ENCODE measurements at places on chromosomes 13 and 19. TPM values are rescaled to one million over a fixed set of nuclear protein-coding genes. Genes with fewer than 3 reads are reported as not detected.

SIGLEC9 gene
- 0.15 TPM for total RNA-seq

DNA sequence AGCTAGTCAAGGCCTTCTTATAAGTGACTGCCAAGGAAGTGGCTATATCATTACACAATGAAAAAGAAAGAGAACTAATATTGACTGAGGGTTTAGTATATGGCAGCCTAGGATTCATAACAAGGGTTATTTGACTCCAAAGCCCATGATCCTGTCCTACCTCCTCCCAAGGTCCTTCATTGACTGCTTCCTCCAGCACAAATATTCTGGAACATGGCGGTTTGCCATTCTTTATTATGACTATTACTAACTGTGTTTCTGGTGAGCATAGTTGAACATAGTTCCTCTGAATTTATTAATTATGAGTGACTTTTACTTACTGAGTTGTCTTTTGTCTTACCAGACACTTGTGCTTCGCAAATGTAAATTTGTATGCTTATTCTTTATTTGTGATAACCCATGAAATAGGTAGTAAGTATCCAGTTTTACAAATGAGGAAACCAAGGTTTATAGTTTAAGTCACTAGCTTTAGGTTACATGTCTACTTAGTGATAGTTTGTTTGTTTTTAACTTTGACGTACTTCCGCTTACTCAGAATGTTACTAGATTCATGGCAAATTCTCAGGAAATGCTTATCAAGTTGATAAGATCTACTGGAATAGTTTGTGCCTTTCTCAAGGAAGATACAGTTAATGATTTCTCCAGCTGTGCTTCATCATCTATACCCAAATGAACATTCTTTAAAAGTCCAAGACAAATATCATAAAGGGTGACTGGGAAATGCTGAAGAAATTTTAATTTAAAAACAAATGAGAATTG, 15.5 kb upstream of the DCLK1 start:
- no peaks in the 10 kb centered on the region for H3K36me3 ChIP-seq
- no peaks in the 10 kb centered on the region for H3K27me3 ChIP-seq
- H3K27ac ChIP-seq = no peak overlapping the region
- H3K4me3 ChIP-seq = no peak overlapping the region

- no peak for ATAC-seq
- no peak overlapping the region for H3K27ac ChIP-seq
- no peak overlapping the region for H3K4me3 ChIP-seq
- H3K36me3 ChIP-seq = no peaks in the 10 kb centered on the region
- H3K4me1 ChIP-seq = no peaks in the 10 kb centered on the region
Observed at GRCh38 chr13:55654243-55654642, 1486.5 kb upstream of the PRR20A start.

DMKN gene
- total RNA-seq = 1.7 TPM

DNA sequence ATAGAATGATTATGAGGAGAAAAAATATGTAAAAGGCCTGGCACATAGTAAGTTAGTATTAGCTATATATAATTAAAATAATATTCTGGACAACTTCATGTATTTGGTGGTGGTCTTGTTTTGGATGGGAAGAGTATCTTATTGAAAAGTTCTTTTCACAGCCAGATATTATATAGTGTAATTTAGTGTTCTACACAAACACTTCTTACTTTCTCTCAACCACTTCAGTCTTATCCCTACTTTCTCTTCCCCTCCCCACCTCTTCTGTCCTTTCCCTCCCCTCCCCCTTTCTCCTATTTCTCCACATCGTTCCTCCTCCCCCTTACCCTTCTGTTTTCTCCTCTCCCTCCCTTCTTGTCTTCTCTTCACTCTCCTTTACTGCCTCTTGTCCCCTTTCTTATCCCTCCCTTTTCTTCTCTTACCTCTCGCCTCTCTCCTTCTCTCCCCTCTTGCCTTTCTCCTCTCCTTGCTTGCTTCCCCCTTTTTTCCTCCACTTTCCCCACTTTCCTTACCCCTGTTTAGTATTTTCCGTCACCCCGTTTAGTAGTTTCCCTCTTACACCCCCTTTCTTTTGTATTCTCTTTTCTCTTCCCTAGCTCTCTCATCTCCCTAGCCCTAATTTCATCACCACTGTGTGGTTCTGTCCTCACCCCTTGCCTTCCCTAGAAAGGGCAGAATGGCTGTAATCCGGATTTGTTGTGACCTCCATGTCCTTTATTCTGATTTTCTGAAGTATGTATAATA, 107.2 kb upstream of the MLNR start:
- H3K4me3 ChIP-seq = peak overlapping the region; percentile 63
- H3K36me3 ChIP-seq = peaks cover 42% of the 10 kb centered on the region
- no peak for ATAC-seq
- peaks cover 17% of the 10 kb centered on the region for H3K4me1 ChIP-seq
- H3K27me3 ChIP-seq = no peaks in the 10 kb centered on the region
- peak overlapping the region; percentile 64 for H3K27ac ChIP-seq

- H3K36me3 ChIP-seq = peaks cover 15% of the 10 kb centered on the region
- H3K4me1 ChIP-seq = no peaks in the 10 kb centered on the region
- H3K27me3 ChIP-seq = no peaks in the 10 kb centered on the region
- no peak overlapping the region for H3K27ac ChIP-seq
Observed at GRCh38 chr19:1151917-1152587, 22.0 kb downstream of the SBNO2 start.

DNA sequence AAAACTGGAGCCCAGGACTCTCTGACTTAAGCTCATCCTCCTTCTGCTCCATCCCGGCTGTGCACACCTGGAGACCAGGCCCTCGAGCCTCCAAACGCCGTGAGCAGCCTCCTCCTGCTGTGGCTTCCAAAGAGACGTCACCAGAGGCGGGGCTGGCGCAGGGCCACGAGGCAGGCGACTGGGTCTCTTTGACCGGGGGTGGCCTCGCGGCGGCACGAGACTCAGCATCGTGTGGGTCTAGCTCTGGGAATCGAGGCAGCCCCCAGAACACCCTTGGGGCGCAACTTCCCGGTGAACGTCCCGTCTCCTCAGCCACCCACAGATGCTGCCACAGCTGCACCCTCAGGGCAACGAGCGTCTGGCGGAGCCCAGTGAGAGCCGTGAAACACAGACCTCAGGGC, 22.8 kb downstream of the RASA3 start:
- H3K27me3 ChIP-seq = no peaks in the 10 kb centered on the region
- H3K36me3 ChIP-seq = peaks cover 29% of the 10 kb centered on the region
- peak overlapping the region; percentile 94 for H3K4me3 ChIP-seq

- H3K36me3 ChIP-seq = no peaks in the 10 kb centered on the region
- H3K4me1 ChIP-seq = no peaks in the 10 kb centered on the region
- no peak for ATAC-seq
- H3K4me3 ChIP-seq = no peak overlapping the region
- H3K27me3 ChIP-seq = no peaks in the 10 kb centered on the region
- H3K27ac ChIP-seq = no peak overlapping the region
Observed at GRCh38 chr13:56515441-56515840, 625.3 kb upstream of the PRR20A start.

- no peak overlapping the region for H3K4me3 ChIP-seq
- H3K27ac ChIP-seq = no peak overlapping the region
- no peaks in the 10 kb centered on the region for H3K36me3 ChIP-seq
- ATAC-seq = no peak
- no peaks in the 10 kb centered on the region for H3K27me3 ChIP-seq
- no peaks in the 10 kb centered on the region for H3K4me1 ChIP-seq
Observed at GRCh38 chr19:29897466-29897865, 44.6 kb upstream of the URI1 start.

DNA sequence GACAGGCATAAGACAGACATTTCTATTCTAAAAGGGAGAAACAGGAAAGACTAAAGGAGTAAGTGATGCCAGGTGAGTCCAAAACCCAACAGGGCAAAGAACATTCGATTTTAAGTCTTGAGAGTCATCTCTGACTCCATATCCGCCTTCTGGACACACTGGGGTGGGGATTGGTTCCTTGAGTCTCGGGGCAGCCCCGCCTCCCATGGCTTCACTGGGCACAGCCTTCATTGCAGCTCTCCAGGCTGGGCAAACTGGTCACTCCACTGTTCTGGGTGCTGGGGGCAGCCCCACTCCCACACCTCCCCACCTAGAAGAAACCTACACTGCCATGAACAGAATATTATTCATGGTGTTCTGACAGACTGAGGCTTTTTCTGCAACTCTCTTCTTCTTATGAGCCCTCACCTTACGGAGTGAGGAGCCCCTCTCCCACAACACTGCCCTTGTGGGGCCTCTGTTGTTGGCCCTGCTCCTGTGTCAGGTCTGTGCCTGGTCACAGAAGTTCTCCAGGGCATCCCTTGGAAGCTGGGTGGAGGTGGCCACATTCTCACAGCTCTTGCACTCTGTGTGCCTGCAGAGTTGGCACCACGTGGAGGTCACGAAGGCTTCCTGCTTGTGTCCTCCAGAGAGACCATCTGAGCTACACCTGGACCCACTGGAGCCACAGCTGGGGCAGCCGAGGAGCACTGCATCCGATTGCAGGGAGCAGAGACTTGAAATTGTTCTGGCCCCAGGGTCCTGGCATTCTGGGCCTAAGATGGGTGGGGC, 95.4 kb downstream of the COL4A2 start:
- ATAC-seq = no peak
- H3K4me1 ChIP-seq = peaks cover 3% of the 10 kb centered on the region
- H3K36me3 ChIP-seq = no peaks in the 10 kb centered on the region
- H3K27me3 ChIP-seq = peaks cover 65% of the 10 kb centered on the region
- no peak overlapping the region for H3K27ac ChIP-seq

- H3K4me3 ChIP-seq = no peak overlapping the region
- no peaks in the 10 kb centered on the region for H3K36me3 ChIP-seq
- peaks cover 5% of the 10 kb centered on the region for H3K4me1 ChIP-seq
- ATAC-seq = no peak
- H3K27me3 ChIP-seq = peaks cover 12% of the 10 kb centered on the region
Observed at GRCh38 chr13:31081316-31081715, 80.4 kb downstream of the HSPH1 start.

ZBTB32 gene
- total RNA-seq = 138 TPM

SMIM44 gene
- not detected for total RNA-seq

SERP2 gene
- not detected for total RNA-seq

- H3K36me3 ChIP-seq = no peaks in the 10 kb centered on the region
- H3K27me3 ChIP-seq = peaks cover 5% of the 10 kb centered on the region
- H3K4me3 ChIP-seq = no peak overlapping the region
- H3K27ac ChIP-seq = no peak overlapping the region
Observed at GRCh38 chr13:44011036-44011435, 131.3 kb downstream of the LACC1 start.

GRCh38 chr19:41355802-41356201, 2.1 kb upstream of the TGFB1 start:
- H3K4me3 ChIP-seq = peak overlapping the region; percentile 76
- ATAC-seq = no peak
- H3K4me1 ChIP-seq = peaks cover 40% of the 10 kb centered on the region
- peak overlapping the region; percentile 94 for H3K27ac ChIP-seq
- H3K36me3 ChIP-seq = peaks cover 29% of the 10 kb centered on the region
- no peaks in the 10 kb centered on the region for H3K27me3 ChIP-seq

- H3K4me3 ChIP-seq = peak overlapping the region; percentile 80
- H3K27ac ChIP-seq = peak overlapping the region; percentile 95
- peak; percentile 88 for ATAC-seq
- H3K36me3 ChIP-seq = peaks cover 5% of the 10 kb centered on the region
- peaks cover 10% of the 10 kb centered on the region for H3K27me3 ChIP-seq
- peaks cover 15% of the 10 kb centered on the region for H3K4me1 ChIP-seq
Observed at GRCh38 chr19:41225238-41226052, 6.4 kb downstream of the AXL start.

- H3K4me1 ChIP-seq = peaks cover 10% of the 10 kb centered on the region
- no peak for ATAC-seq
- H3K4me3 ChIP-seq = peak overlapping the region; percentile 84
- no peaks in the 10 kb centered on the region for H3K27me3 ChIP-seq
Observed at GRCh38 chr19:17468302-17469091, 1.8 kb upstream of the SLC27A1 start.

DNA sequence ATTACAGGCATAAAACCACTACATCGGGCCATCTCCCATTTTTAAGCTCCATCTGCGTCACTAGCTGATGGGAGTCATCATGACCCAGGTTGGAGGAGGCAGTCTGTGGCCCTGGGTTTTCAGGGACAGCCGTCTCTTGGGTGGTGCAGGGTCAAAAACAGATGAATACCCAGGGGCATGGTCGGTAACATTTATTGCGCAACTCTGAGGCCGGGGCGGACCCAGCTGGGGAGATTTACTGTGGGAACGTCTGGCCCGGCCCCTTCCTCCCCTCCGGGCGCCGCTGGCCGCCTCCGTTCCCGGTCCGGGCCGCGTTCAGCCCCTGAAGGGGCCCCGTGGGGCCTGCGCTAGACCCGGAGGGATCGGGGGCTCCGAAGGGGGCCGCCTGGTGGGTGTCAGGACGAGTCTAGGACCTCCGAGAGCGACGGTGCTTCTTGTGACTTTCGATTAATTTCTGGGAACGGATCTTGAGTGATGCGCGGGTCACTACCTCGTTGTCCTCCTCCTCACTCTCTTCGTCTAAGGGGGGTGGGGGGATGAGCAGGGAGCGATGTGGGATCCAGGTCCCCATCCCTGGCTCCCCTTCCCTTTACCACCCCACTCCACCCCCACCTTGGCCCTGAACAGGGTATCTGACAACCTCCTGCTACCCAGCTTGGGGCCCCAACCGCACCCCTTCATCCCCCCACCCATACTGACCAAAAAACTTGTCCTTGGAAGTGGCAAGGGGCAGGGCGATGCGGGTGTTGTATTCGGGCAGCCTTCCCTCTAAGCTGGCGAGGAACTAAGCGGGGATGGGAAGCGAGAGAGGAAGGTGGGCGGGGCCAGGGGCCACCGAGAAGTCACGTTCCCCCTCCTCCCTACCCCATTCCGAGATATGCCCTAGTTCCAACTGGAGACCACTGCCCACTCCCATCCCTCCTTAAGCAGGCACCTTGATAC, 1.6 kb upstream of the RGL3 start:
- peak overlapping the region; percentile 79 for H3K4me3 ChIP-seq
- H3K4me1 ChIP-seq = peaks cover 11% of the 10 kb centered on the region
- ATAC-seq = peak; percentile 2
- H3K27me3 ChIP-seq = peaks cover 49% of the 10 kb centered on the region
- peaks cover 4% of the 10 kb centered on the region for H3K36me3 ChIP-seq
- no peak overlapping the region for H3K27ac ChIP-seq

GRCh38 chr13:98476106-98476505, 100.8 kb downstream of the STK24 start:
- peaks cover 90% of the 10 kb centered on the region for H3K36me3 ChIP-seq
- peak overlapping the region; percentile 71 for H3K4me3 ChIP-seq
- peaks cover 54% of the 10 kb centered on the region for H3K4me1 ChIP-seq
- no peaks in the 10 kb centered on the region for H3K27me3 ChIP-seq
- peak overlapping the region; percentile 92 for H3K27ac ChIP-seq

- no peaks in the 10 kb centered on the region for H3K36me3 ChIP-seq
- peaks cover 8% of the 10 kb centered on the region for H3K27me3 ChIP-seq
- no peak for ATAC-seq
- H3K4me1 ChIP-seq = peaks cover 5% of the 10 kb centered on the region
- no peak overlapping the region for H3K27ac ChIP-seq
- H3K4me3 ChIP-seq = no peak overlapping the region
Observed at GRCh38 chr13:33197541-33197971, 88.0 kb downstream of the STARD13 start.

SYT5 gene
- not detected for total RNA-seq

DNA sequence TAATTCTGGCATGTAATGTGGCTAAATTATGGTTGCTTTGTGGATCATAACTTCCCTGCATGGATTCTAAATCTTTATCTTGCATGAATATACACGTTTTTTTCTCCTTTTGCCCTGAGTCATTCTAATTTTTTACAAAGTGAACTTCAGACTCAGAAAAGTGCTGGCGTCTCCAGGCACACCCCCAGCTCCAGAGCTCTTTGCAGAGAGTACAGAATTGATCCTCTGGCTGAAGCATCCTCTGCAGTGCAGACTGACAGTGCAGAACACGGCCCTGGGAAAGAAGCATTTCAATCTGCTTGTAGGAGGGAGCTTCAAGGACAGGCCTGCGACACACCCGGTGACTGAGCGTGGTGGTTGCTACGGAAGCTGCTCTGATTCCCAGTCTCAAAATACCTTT, 228.1 kb downstream of the FGF9 start:
- H3K4me1 ChIP-seq = peaks cover 3% of the 10 kb centered on the region
- no peak for ATAC-seq

All from activated T-helper 17 cell treated with anti-CD3 and anti-CD28 coated beads, Interleukin-2, amount 50 U/mL, for 72 hours (primary cell).